Pulmonary artery endothelial cell (primary cell): ENCODE measurements at places on chromosomes 5 and 9. TPM values are rescaled to one million over a fixed set of nuclear protein-coding genes. Genes with fewer than 3 reads are reported as not detected.

GRCh38 chr5:59767681-59768151 lies 125.8 kb downstream of the PDE4D start:
- no peak for DNase-seq

GRCh38 chr9:19156026-19156474 lies 28.8 kb upstream of the PLIN2 start:
- DNase-seq: no peak

Gene GRXCR2
- total RNA-seq: not detected in 2 replicates

Gene IL5
- total RNA-seq: not detected in 2 replicates

Gene PPP2R2B
- not detected in 2 replicates for total RNA-seq

Gene ARSI
- total RNA-seq: 0.04 TPM in 1 of 2 replicates, not detected in the other
